ENCODE measurements at places on chromosomes 2 and 18.

- no peak for DNase-seq
Observed at GRCh38 chr2:179455172-179455524, 190.5 kb upstream of the SESTD1 start.

DNA sequence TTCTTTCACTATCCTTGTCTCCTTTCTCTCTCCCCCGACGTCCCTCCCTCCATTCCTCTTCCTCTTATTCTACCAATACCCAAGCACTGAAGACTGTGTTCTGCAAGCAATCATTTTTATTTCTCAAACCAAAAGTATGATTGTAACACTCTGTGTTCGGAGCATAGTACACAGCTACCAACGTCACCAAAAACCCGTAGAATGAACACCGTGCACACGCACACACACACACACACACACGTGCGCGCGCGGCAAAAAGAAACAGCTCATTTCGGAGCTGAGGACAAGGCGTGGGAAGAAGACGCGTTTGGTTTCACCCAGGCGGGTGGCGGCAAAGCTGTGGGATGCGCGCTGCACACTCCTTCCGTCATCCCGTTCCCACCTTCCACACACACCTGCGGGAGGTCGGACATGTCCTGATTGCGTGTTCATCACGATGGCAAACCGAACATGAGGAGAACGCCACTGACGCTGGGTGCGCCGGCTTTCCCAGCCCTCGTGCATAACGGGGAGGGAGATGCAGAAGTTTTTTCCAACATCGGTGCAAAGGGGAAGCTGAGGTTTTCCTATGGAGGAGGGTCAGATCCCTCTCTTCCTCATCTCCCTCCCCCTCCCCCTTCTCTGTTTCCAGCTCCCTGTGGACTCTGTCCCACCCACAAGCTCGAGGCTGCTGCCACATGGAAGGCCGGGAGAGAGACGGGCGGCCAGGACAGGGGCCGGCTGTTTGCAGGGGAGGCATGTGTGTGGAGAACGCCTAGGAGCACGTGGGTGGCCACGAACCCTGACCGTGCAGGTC, 20.4 kb downstream of the MBP start:
- no peak for DNase-seq

DNA sequence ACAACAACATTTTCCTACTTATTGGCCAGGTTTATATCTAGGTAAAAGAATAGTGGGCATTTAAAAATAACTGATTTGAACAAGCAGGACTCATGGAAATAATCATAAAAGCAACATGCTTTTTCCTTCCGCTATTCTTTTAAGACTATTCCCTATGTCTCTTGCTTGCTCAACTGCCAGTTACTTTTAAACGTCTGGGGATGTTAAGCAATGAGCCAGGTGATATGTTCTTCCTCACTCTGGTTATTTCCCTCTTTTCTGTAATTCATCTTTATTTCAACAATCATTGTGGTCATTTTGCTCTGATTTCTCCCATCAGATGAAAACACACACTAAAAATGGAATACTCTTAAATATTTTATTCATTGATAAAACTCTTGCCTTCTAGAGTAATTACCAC, 33.4 kb upstream of the SLC8A1 start:
- DNase-seq, result no peak

DNA sequence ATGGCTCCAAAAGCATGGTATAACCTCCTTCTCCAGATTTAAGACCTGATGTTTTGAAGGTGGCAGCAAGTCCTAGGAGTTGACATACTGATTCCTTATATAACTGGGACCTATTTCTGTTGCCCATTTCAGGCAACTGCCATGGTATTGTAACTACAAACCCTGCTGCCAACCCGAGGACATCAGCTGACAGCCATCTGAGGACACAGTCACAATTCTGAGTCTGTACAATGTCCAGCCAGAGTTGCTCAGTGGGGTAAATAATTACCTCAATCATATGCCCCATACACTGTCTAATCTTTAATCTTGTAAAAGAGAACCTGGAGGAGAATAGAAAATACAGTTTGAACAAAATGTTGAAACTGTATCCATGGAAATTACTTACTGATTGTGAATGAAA, 8.7 kb upstream of the GAREM2 start:
- no peak for DNase-seq

DNA sequence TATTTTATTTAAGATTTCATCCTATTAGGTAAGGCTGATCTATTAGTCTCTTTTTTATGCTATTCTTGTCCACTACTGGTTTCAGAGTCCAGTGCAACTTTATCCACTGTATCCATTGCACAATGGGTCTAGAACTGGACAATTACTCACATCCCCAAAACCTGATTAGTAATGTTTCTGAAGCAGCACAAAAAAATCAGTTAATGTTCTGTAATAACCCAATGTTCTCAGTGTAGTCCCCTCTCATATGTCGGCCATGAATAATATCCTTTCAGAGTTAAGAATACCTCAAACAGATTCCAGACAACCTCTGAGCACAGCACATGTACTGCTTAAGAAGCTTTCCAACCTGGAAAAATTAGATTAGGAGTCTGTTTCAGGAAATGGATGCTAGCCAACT, 29.7 kb downstream of the MGAT4A start:
- DNase-seq, result no peak

GRCh38 chr2:107545066-107545465, 281.6 kb upstream of the RGPD4 start:
- no peak for DNase-seq

GRCh38 chr18:9184998-9185613, 48.5 kb downstream of the ANKRD12 start:
- no peak for DNase-seq

DNA sequence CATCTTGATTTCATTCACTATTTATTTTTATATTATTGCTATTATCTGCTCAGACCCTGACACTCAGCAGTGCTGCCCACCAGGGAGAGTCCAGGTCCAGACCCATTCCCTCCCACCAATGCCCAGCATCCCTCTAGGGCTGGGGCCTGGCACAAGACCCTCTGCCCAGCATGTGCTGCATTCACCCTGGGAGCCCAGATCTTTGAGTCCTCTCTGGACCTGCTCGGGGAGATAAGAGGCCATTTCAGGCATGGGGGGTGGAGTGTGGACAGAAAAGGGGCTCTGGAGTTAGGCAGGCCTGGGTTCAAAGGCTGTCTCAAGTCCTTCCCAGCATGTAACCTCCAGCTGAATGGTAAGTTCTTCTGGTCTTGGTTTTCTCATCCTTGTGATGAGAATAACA, 209.6 kb downstream of the CYP26B1 start:
- DNase-seq, result no peak

GRCh38 chr2:211930331-211930730, 608.3 kb downstream of the ERBB4 start:
- no peak for DNase-seq

All from NCI-H1694 treated with DMSO at 0.1 percent for 48 hours (cell line).